ENCODE measurements at places on chromosomes 4 and X.
A peak's percentile ranks its signal among the peaks of the same experiment; 100 is the strongest.

DNA sequence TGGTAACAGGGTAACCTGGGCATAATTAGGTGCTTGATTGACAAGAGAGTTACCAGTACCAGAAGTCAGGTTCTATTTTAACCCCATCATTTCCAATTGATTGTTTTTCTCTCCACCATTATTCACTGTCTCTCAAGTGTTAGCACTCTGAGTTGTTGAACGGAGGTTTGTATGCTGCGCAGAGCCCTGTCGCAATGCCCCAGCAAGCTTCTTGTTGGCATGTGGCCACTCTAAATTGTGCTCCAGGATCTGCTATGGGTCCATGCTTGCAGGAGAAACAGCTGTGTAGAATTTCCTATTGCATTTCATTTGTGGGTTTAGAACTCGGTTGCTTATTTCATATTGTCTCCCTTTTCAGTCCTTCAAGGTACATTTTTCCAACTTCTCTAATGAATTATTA is 98.2 kb downstream of the KLHL8 start:
- no peak for DNase-seq

DNA sequence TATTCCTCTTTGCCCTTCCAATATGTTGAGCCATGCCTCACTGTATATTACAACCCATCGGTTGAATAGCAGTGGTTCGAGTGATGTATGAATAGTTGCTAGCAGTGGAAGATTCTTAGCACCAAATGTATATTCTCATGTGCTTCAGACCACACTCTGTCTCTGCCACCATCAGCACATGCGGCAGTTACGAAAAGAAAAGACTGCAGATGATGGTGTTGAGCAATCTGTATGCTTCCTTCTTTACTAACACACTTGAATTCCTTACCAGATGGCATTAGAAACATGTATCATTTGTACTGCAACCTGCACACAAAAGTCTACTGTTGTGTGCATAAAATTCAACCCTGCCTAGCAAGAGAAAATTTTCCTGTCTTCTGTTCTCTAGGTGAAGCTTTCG is 214.6 kb downstream of the ENOX2 start:
- no peak for DNase-seq

- DNase-seq: no peak
These were observed 934 bp upstream of the GPR119 start for GRCh38 chrX:130386408-130386808.

DNA sequence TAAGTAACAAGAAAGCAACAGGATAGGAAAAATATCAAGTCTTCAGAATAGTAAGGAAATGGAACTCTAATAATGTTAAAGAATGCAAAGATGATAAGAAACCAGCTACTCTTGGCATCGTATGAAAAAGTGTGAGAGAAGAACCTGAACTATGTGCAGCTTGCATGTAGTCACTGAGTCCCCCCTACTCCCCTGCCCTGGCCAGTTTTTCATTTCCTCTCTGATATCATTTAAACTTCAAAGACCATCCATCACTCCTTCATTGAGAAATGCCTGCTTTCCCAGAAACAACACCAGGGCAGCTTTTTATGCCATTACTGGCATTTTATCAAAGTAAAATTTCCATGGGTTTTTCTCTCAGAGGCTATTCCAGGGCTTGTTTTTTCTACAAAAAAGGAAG is 28.1 kb downstream of the INPP4B start:
- DNase-seq: peak; percentile 93

GRCh38 chr4:120703908-120704307 is 218.6 kb downstream of the PRDM5 start:
- DNase-seq: no peak

DNA sequence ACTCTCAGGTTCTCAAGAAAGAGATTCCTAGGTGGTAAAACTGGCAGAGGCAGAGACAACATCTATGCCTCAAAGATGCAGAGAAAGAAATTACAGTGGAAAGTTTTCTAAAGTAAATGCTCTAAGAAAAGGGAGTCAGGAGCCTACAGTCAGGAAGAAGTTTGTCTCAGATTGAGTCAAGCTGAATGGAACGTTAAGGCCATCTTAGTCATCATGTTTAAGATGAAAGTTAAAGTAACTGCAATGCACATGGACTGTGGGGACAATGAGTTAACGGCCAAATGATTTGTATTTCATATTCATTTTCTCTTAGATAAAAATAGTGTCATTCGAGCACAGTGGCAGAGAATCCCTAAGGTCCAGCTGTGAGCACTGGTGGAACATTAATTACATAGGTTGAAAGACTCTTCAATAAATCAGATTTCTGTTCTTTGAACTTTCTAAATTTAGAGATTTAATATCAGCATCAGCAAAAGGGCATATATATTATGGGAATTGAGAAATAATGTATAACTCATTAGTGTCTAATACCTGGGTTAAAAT is 384.6 kb downstream of the DTHD1 start:
- no peak for DNase-seq

GRCh38 chr4:56655209-56655626 is 25.9 kb downstream of the HOPX start:
- no peak for DNase-seq

DNA sequence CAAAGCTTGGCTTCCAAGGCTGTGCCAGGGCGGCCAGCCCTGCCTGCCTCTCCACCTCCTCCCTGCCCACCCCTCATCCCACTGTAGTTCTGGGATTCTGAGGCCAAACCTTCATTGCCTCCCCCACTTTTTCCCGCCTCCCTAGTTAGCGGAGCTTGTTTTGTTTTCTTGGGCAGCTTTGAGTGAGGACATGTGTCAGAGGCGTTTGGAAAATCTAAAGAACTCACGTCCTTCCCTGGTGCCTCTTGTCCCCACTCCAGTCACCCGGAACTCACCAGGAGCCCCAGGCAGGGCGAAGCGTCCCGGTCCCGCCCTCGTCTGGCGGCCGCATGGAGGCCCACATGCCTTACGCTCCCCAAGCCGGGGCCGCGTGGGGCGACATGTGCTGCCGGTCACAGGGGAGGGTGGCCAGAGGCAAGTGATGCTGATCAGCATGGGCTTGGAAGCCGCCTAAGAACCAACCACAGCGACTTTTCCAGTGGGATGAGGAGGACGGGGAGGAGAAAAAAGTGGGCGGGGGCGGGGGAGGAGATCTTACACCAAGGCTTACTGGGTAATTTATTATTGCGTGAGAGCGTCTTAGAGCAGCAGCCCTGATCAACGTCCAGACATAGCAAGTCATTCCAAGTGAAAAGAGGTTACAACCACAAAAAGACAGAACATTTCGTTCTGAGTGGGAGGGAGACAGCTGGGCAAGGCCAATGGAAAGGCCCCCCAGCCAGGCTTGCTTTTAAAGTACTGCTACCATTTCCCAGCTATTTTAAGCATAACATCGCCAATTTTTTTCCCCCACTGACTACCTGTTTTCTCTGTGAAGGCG is 48.5 kb downstream of the PRPS1 start:
- peak; percentile 68 for DNase-seq

DNA sequence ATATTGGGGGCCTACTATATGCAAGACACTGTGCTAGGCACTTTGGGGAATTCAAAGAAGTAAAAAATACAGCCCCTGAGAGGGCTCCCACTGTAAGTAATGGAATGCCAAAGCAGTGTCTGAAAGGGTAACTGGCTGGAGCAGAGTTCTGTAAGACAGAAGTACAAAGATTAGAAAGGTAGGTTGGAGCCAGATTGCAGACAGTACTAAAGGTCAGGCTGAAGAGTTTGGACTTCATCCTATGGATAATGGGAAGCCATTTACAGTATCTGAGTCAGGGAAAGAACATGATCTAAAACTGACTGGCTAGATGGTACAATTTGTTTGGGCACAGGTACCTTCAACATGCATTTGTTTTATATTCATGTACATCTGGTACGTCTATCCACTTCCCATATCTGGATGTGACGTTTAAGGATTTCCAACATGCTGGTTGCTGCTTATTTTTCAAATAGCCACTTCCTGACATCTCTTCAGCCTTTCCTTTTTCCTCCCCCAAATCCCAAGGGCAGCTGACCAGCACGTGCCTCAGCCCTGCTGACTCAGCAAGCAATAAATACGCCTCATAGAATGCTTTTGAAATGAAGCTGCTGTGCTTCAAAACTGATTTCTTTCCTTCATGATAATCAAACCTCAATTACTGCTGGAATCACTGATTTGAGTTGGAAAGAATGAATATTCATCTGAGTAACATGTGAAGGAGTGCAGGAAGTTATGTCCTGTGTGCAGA is 9.5 kb downstream of the ENOX2 start:
- no peak for DNase-seq

- peak; percentile 42 for DNase-seq
These were observed 243.7 kb downstream of the SPRY1 start for GRCh38 chr4:123640271-123640670.

All from NCI-H226 (cell line).